ENCODE measurements at places on chromosomes 2 and 18.

GRCh38 chr18:24725644-24726415 lies 265.4 kb downstream of the HRH4 start:
- no peak for DNase-seq

DNA sequence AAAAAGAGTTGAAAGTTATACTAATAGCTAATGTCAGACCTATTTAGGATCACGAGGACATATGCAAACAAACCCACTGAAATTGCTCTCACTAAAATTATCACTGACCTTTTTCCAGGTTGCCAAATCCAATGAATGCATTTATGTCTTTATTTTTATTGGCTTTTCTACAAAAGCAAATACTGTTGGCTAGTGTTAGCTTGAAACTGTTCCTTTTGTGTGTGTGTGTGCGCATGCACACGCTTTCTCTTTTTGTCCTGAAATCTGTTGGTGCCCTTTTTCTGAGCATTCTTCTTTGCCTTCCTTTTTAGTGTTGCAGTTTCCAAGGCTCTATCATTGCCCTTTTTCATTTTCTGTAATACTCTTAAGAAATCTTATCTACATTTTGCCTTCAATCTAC lies 1269.2 kb downstream of the LRP1B start:
- no peak for DNase-seq

DNA sequence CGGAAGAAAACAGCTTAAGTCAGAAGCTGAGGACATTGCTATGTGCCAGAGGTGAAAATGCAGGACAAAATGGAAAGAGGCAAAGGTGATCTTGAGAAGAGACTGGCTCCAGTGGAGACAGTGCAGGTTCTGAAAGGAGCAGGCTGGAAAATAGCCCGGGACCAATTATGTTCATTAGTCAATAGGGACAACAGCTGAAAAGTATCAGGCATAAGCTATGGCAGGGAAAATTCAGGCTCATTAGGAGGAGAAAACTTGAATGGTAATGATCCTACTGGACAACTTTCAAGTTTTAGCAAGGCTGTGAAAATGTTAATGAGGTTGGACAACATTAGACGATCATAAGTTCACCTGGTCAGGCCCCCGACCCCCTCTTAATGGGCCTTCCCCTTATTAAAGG lies 60.2 kb downstream of the GALNT14 start:
- no peak for DNase-seq

- DNase-seq: no peak
Observed at GRCh38 chr2:17976871-17977746, 98.6 kb downstream of the KCNS3 start.

- no peak for DNase-seq
Observed at GRCh38 chr2:55116966-55117365, 66.7 kb upstream of the RTN4 start.

DNA sequence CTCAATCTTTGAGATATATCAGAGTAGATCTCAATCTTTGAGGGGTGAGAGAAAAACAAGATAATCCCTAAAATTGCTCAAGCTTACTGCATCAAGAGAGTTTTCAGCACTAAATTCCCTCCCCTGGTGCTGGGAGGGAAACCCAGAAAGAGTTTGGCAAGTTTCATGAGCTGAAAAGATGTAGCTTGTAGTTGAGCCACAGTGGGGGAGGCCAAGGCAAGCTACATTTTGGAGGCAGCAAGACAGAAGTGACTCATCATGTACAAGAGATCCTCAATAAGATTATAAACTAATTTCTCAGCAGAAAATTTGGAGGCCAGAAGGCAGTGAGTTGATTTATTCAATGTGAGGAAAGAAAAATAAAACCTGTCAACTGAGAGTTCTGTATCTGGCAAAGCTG lies 308.2 kb downstream of the PIEZO2 start:
- no peak for DNase-seq

- DNase-seq: no peak
Observed at GRCh38 chr2:191349990-191350389, 104.8 kb downstream of the MYO1B start.

DNA sequence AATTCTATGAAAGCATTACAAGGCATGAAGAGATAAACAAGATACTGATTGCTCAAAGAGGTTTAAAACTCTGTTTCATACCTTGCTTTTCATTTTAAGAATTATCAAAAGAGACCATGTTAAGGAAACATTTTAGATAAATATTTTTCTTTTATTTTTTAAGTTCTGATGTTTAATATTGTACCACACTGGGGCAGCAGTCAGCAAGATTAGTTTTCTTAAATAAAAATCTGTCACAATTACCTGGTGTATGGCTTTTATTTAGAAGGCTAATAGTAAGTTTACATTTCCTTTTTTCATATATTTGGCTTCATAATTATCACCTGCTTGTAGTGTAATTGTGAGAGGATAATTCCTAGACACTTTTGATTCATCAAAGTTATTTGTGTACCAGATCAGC lies 46.4 kb downstream of the ZNF804A start:
- DNase-seq: no peak

DNA sequence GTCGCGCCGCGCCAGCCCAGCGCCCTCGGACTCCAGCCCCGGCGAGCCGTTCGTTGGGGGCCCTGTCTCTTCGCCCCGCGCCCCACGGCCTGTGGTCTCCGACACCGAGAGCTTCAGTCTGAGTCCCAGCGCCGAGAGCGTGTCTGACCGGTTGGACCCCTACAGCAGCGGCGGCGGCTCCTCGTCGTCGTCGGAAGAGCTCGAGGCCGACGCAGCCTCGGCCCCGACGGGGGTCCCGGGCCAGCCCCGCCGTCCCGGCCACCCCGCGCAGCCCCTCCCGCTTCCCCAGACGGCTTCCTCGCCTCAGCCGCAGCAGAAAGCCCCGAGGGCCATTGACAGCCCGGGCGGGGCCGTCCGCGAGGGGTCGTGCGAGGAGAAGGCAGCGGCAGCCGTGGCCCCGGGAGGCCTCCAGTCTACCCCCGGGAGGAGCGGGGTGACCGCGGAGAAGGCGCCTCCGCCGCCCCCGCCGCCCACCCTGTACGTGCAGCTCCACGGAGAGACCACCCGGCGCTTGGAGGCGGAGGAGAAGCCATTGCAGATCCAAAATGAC lies 1.4 kb downstream of the PHLPP1 start:
- peak; percentile 25 for DNase-seq

DNA sequence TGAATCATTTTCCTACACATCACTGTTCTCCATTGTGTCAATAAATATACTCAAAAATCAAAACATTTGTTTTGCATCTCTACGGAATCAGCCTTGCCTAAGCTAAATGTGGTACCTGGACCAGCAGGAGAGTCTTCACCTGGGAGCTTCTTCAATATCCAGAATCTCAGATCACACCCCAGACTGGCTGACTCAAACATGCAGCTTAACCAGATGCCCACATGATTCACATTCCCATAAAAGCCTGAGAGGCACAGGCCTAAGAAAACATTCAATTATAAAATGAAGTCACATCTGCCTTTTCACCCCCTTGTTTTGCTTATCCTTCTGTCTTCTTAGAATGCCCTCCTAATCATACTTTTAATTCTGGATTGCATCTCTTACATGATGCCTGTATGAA lies 1045.5 kb upstream of the NXPH2 start:
- no peak for DNase-seq

DNA sequence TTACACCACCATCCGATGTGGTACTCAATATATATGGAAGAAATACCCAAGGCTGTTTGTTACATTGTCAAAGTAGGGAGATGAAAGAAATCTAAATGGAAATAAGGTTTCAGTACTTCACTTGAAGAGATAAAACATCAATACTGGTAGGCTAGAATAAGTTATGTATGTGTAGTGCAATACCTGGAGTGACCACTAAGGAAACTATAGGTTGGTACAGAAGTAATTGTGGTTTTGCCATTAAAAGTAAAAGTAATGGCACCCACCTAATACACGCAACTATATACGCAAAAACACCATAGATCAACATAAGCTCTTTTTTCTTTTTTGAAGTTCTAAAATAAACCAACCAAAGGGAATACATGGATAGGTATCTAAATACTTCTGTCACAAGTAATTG lies 143.2 kb upstream of the KYNU start:
- DNase-seq: no peak

- DNase-seq: no peak
Observed at GRCh38 chr2:236849508-236849907, 236.2 kb upstream of the COPS8 start.

DNA sequence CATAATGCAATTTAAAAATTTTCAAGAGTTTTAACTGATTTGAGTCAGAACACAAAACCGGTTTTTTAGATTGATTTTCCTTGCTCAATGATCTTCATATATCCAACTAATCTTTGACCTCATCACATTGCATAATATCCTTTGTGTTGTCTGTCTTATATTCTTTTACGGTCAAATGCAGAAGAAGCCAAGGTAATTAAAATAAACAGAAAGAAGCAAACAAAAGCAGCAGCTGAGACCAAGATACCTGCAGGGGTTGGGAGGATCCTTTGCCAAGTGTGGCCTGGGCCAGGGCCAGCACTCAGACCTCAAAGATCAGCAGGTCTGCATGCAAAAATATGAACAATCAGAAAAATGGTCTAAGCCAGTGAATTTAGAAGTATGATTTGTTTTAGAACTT lies 428.9 kb upstream of the NETO1 start:
- DNase-seq: no peak

GRCh38 chr2:15313657-15314056 lies 247.5 kb downstream of the NBAS start:
- DNase-seq: no peak

- DNase-seq: no peak
Observed at GRCh38 chr2:226489775-226490541, 309.7 kb downstream of the IRS1 start.

- no peak for DNase-seq
Observed at GRCh38 chr2:170950221-170950761, 21.2 kb downstream of the GORASP2 start.

DNA sequence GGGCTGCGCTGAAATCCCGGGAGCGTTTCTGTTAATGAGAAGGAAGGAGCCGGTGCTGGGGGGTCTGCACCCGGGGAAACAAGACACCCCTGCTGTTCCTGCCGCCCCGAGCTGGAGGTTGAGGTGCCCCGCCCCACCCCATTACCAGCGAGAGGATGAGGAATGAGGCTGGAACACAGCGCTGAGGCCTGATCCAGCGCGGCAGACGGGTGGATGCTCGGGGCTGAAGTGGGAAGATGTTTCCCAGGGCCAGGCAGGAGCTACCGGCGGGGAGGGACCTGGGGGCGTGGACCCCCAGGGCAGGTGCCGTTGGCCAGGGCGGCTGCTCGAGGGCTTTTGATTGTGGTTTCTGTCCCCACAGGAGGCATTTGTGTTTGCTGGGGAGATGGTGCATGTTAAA lies 134.3 kb upstream of the CTDP1 start:
- DNase-seq: peak; percentile 18

DNA sequence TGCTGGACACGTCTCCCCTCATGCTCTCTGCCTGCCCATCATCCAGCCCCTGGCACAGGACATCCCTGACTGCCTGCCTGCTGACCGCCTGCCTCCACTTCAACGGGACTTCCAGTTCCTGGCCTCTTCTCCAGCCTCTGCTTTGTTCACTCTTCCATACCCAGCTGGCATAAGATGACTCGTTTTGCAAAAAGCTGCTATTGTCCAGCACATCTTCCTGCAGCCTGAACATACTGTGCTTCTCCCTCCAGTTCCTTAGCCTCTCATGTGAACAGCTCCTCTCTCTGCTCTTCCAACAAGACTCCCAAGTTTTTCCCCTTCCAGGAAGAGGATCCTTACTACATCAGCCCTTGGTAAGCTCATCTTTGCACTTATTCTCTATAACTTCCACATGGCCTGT lies 62.4 kb upstream of the SKOR2 start:
- DNase-seq: no peak

GRCh38 chr2:217054791-217055190 lies 194.9 kb upstream of the TNP1 start:
- DNase-seq: no peak

GRCh38 chr2:102540882-102541281 lies 67.9 kb downstream of the SLC9A4 start:
- DNase-seq: no peak

DNA sequence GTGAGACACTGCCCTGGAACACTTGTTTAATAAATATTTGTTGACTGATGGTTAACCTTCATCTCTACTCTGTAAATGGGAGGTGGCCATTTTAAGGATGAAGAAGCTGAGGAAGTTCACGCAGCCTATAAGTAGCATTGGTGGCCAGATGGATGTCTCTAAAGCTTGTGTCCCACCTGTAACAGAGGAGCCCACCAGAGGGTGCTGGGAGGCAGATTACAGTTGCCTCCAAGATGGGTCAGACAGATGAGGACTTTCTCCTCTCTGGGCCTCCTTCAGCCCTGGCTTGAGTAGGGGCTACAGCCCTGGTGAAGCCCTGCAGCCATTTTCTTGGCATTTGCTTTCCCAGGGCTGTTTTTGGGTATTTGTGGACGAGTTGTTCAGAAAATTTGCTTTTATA lies 45.0 kb upstream of the MCFD2 start:
- DNase-seq: no peak

- DNase-seq: no peak
Observed at GRCh38 chr2:101111262-101111838, 39.8 kb downstream of the TBC1D8 start.

DNA sequence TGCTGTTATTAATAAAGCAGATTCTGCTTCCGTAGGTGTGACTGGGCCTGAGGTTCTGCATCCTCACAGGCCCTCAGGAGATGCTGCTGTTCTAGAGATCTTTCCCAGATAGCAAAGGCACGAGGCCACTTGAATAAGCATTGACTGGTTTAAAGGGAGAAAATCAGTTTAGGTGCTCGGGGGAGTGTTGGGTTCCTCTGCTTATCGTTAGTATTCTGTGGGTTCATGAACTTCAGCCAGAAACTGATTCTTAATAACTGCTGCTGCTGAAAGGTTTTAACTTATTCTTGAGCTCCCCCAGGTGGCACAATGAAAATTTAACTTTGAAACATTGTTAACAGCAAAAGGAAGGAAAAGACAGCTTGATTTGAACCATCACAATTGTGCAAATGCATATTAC lies 56.9 kb downstream of the ITGA6 start:
- no peak for DNase-seq

DNA sequence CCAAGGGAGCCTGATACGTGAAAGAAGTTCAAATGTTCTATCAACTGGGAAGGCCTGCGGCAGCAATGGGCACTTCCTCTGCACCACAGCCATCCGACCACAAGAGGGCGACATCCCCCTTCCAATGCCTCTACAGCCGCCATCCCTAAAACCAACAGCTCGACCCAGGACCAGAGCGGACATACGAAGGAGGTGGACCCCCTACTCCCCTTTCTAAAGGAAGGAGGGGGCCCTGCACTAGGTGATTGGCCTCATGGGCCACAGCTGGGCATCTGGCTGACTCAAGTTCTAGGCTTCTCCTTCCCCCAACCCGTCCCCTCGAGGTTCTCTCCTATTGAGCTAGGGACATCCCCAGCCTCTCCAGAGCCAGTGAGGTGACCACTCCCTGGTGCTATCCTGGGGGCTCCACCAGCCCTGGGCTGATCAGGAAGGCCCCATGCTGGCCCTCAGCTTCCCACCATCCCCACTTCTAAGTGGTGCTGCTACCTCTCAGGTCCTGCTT lies 217.2 kb downstream of the TNS1 start:
- DNase-seq: peak; percentile 85

GRCh38 chr2:215828528-215829184 lies 184.7 kb downstream of the MREG start:
- no peak for DNase-seq

All from dorsolateral prefrontal cortex (tissue), 122 donors.